Natural killer cell treated with Interleukin-12 subunit alpha and Interleukin-12 subunit beta and Interleukin-15 and Interleukin-18, amount 100 ng/mL, for 72 hours (primary cell): ENCODE measurements at places on chromosomes 4 and X.

DNA sequence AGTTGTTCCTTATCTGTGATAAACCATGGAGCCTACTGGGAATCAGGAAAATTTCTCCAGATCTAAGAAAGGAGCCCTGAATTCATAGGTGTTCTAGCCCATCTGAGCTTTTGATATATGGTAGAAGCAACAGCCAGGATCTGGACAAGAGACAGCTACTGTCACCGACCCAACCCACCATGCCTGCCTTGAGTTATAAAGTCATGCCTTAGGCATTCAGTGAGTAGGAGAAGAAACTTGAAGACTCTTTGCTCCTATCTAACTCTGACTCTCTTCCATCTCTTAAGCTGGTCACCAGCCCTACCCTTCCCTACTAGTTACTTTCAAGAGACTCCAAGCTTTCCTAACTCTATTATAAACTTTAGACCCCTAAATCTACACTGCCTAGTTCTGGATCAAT lies 83.9 kb upstream of the FAM9B start:
- no peak for DNase-seq

- DNase-seq, result no peak
These were observed 19.3 kb upstream of the SPIN2A start for GRCh38 chrX:57156397-57157049.

- no peak for DNase-seq
These were observed 645 bp upstream of the RAB28 start for GRCh38 chr4:13484749-13485221.

DNA sequence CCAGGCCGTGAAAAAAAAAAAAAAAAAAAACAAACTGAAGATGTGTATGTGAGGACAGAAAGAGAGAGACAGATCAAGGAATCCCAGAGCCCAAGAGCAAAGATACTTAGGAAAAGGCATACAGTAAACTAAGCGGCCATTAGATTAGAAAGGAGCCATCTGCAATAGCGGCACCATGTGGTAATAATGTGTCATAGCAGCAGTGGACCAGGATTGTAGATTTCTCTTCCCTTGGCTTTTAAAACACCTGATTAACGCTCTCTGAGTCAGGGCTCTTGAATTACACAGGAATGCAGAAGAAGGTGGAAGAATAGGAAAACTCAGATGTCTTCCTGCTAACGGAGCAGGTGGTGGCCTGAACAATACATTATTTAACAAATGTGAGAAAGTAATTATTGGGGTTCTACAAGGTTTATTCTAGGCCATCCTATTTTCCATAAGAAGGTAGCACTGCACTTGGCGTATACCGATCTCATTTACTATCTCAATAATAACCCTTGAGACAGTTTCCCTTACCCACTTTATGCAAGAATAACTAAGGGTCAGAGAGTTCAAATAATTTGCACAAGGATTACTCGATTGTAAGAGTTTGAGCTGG lies 182.7 kb downstream of the KCNIP4 start:
- DNase-seq, result no peak

DNA sequence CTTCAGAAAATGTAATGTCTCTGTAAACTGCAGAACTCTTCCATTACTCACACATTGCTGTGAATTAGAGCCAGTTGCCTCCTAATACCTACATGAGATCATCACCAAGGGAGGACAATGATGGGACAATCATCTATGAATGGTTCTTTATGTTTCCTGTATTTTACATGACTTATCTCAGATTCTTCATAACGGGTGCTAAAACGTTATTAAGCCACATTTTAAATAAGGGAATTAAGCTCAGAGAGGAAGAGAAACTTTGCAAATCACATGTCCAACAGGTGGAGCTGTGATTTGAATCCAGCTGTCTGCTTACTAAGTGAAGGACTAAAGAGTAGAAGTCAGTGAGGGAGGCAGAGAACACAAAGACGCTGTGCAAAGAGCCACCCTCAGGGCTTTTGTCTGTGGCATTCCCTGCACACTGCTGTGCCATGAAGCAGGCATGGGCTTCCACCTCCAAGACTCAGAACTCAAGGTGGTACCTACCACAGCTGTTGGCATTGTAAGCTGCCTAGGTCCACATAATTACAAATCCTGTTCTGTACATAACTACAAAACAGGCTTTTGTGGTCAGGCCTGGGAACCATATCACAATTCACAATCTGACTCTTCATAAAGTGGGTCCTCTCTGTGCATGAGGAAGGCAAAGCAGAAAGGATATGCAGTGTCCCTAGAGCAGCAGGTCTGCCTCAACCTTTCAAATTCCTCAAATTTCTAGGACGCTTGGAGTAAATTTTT lies 12.8 kb downstream of the TBC1D9 start:
- DNase-seq, result no peak

- DNase-seq, result no peak
These were observed 468.7 kb downstream of the ANKRD50 start for GRCh38 chr4:124243671-124244366.

GRCh38 chr4:164485136-164485535 lies 268.8 kb upstream of the SMIM31 start:
- DNase-seq, result no peak

- DNase-seq, result no peak
These were observed 24.7 kb downstream of the ETNPPL start for GRCh38 chr4:108738003-108738706.

DNA sequence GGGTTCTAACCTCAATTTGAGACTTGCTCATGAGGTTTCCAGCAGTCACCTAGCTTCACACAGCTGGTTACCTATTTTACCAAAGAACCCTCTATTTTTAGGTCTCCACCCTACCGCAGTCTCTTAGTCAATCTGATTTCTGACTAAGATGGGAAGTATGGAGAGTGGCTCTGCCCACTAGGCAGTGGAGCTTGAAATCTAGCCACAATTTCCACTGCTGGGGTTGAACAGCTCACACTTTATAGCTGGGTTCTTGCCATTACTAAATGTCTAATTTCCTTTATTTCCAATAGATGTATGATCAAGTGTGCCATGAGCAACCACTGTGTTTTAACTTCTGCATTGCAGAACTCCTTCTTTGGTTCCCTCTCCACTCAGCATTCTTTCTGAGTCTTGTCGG lies 43.1 kb downstream of the GASK1B start:
- DNase-seq, result no peak

GRCh38 chr4:48336146-48336870 lies 5.0 kb upstream of the SLAIN2 start:
- no peak for DNase-seq

- no peak for DNase-seq
These were observed 223.1 kb downstream of the AFF2 start for GRCh38 chrX:148723551-148723950.

- DNase-seq, result no peak
These were observed 229.0 kb downstream of the UGT8 start for GRCh38 chr4:114827651-114828050.

GRCh38 chr4:107391630-107392028 lies 328.4 kb downstream of the PAPSS1 start:
- no peak for DNase-seq

- no peak for DNase-seq
These were observed 120.2 kb upstream of the NDST4 start for GRCh38 chr4:115233600-115233999.

- DNase-seq, result peak; percentile 66
These were observed 1.2 kb downstream of the CPEB2 start for GRCh38 chr4:15003401-15003890.

GRCh38 chr4:173782660-173783059 lies 252.6 kb upstream of the HAND2 start:
- DNase-seq, result no peak

- DNase-seq, result no peak
These were observed 119.6 kb downstream of the FAAH2 start for GRCh38 chrX:57406149-57406548.

DNA sequence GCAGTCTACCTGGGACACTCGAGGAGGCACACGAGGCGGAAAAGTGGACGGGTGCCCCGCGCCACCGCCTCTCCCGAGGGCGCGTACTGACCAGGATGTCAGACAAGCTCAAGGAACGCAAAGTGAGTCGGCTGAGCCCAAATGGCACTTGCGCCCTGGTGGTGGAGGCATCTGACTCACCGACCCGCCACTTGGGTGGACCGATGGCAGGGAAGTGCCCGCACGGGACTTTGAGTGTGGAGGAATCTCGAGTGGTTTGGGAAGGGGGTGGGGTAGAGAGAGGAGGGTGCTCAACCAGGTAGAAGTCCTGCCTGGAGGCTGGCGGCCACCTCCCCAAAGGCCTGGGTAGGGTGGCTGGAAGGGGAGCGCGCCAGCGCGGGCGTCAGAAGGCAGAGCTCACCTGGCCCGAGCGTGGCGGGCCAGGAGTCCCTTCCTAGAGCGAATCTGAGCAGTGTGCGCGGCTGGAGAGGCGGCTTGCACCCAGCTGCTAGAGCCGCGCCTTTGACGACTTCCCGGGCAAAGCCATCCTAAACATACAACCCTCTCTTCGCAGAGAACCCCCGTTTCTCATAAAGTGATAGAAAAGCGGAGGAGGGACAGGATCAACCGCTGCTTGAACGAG lies 655 bp downstream of the HELT start:
- DNase-seq, result no peak

DNA sequence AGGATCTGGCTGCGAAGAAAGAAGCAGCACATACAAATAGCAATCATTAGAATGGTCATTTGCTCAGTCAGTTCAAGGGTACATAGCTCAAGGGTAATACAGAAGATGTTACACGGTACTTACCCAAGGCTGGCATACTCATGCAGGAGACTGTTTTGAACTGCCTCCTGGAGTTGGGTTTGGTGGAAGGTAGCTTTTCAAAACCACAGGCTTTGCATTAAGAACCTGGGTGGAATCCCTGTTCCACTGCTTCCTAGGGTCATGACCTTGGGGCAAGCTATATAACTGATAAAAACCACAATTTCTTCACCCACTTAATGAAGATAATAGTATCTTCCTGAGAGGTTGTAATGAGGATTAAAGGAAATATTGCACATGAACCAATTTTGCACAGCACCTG lies 36.5 kb downstream of the TBC1D9 start:
- DNase-seq, result no peak

GRCh38 chrX:19912-20571 lies 261.1 kb upstream of the PLCXD1 start:
- DNase-seq, result peak; percentile 54

- DNase-seq, result no peak
These were observed at the start of gene PROM1 for GRCh38 chr4:16083241-16084191. TSS of gene PROM1 (minus strand) at chr4:16084023. CDS start at chr4:16075906, 8,117 bp downstream.

- no peak for DNase-seq
These were observed 453.6 kb downstream of the CENPC start for GRCh38 chr4:67091673-67092072.

DNA sequence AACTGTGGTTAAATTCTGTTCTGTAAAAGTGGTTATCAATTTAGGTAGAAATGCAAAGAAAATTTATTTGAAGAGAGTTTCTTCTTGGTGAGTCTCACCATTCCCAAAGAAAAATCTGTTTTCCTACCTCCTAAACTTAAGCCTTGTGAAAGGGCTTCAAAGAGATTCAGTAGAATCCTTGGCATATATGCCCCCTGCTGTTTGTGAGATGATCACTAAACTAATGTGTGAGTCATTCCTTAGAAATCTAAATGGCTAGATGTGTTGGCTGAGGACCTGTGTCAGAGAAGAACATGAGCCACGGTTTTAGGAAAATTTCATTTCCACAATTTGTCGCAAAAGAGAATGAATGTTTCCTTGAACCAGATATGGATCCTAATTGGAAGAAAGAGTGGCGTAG lies 260.9 kb downstream of the SLC7A11 start:
- no peak for DNase-seq

DNA sequence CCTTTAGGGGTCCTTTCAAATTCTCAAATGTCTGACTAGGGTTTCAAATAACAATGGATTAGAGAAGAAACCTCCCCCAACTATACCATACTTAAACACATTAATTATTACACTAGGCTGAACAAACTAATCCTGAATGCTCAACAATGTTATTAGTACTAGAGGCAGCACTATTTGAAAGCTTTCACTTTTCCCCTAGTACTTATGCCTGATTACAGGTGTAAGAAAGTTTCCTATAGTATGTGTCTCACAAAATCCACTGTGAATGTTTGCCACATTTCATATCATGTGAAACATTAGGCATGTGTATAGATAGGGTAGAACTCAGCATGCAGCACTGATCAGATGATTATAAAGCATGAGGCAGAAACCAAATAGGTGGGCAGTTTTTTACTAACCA lies 336.2 kb downstream of the ZNF674 start:
- DNase-seq, result no peak

DNA sequence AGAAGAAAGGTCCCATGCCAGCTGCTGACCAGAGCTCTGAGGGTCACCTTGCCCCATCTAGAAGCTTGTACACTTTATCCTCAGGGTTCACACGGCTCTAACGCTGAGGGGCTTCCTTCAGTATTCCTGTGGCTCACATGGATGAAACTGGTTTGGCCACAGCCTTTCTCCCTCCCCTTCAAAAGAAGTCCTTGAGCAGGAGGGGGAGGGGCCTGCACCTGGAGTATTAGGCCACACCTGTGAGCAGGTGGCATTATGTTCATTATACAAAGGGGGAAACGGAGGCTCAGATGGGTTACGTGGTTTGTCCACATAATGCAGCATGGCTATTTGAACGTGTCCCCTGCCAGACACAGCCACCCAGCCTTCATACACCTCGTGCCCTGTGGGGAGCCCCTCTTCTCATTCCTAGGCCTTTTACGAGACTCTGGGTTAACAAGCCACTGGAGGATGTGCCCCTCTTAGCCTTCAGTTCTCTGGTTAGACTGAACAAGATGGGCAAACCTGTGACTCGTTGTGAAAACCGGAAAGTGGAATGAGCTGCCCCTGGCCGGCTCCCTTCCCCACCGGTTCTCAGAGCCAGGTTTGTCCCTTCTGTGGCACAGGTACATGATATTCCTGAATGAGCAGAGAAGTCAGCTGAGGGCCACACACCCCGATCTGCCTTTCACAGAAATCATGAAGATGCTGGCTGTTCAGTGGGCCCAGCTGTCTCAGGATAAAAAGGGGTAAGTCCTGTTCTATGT lies 27.2 kb upstream of the JAKMIP1 start:
- no peak for DNase-seq

- no peak for DNase-seq
These were observed 3.2 kb downstream of the CXorf38 start for GRCh38 chrX:40644176-40644575.

GRCh38 chr4:43607400-43607799 lies 714.9 kb downstream of the GRXCR1 start:
- DNase-seq, result no peak

GRCh38 chr4:75011131-75011795 lies 78.3 kb downstream of the PARM1 start:
- DNase-seq, result no peak

DNA sequence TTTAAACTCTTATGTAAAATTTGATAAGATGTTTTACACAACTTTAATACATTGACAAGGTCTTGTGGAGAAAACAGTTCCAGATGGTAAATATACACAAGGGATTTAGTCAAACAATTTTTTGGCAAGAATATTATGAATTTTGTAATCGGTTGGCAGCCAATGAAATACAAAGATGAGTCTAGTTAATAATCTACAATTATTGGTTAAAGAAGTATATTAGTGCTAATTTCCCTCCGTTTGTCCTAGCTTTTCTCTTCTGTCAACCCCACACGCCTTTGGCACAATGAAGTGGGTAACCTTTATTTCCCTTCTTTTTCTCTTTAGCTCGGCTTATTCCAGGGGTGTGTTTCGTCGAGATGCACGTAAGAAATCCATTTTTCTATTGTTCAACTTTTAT lies at the start of gene ALB:
ALB (plus strand) TSS at position 246 of the 400 bp plus-strand sequence; CDS start at position 287, 41 bp downstream.
- no peak for DNase-seq
